CD8-positive, alpha-beta memory T cell (primary cell): ENCODE measurements at places on chromosomes 7 and 10.

DNA sequence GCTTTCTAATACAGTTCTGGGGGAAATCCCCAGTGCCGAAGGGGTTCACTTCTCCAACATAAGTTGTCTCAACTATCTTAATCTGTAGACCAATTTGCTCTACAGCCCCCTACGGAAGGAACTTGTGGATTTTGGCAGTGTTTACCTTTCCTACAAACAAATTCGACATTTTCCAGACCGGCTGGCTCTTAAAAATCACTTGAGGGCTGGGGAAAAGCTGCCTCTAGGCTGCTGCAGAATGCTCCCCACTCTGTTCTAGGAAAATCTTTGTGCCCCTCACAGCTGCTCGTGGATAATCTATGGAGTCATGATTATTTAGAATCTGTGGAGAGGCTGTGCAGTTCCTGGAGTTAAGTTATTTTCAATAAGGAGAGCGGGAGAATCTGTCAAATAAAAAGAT, 474.6 kb upstream of the FZD8 start:
- no peak for DNase-seq

DNA sequence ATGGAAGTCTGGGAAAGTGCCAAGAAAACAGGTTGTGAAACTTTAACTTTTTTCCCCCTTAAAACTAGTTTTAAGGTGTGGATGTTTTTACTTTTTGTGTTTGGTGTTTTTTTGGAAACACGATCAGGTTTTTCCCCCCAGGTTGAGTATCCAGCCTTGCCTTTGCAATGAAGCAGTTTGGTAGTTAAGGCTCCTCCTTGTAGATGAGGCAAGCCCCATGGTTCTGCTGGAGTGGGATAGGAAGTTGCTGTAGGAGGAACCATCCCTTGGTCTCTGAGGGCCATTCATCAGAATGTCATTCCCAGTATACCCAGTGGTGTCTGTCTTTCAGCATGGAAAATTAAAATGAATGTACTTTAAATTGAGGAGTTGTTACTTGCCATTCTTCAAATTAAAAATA, 2.7 kb downstream of the CUL1 start:
- DNase-seq, result no peak

GRCh38 chr10:102505462-102506115, 1.8 kb downstream of the SUFU start:
- no peak for DNase-seq

DNA sequence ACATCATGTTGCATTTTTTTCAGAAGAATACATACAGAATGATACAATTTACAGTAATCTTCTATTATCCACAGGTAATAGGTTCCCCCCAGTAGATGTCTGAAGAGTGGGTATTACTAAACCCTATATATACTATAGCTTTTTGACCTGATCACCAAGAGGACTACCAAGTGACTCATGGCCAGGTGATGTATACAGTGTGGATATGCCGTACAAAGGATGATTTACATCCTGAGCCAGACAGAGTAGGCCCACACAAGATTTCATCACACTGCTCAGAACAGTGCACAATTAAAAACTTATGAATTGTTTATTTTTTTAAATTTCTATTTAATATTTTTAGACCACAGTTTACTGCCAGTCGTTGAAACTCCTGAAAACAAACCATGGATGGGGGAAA, 70.6 kb downstream of the STEAP1B start:
- DNase-seq, result no peak

- DNase-seq, result no peak
These were observed 189.3 kb upstream of the LYZL2 start for GRCh38 chr10:30818854-30819253.

- peak; percentile 16 for DNase-seq
These were observed 16.8 kb downstream of the NUDT1 start for GRCh38 chr7:2258661-2259365.

DNA sequence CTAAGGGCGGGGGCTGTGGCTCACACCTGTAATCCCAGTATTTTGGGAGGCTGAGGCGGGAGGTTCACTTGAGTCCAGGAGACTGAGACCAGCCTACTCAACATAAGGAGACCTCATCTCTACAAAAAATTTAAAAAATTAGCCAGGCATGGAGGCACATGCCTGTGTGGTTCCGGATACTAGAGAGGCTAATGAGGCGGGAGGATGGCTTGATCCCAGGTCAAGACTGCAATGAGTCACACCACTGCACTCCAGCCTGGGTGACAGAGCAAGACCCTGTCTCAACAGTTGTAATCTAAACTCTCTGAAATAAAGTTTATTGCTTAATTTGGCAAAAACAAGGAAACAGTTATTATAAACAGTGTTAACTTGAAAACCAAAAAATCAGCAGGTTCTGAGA, 123.3 kb downstream of the USP6NL start:
- DNase-seq, result no peak

DNA sequence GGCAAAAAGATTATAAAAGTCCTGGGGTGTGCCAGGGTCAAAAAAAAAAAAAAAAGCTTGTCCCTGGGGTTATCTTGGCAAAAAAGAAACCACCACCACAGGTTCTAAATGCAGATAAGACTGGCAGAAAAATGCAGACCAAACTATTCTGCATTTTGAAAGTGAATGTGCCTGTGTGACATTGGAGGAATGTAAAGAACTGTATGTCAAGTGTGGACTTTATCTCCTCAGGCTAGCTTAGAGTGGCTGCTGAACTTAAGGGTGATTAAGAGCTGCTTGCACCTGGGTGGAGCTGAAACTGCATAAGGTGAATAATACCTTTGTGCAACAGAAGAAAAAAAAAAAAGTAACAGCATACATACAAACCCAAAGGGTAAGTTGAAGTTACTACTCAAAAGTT, 1.3 kb upstream of the NAPEPLD start:
- no peak for DNase-seq

- no peak for DNase-seq
These were observed 245.1 kb downstream of the DGKI start for GRCh38 chr7:137601642-137602041.

- DNase-seq, result no peak
These were observed 14.0 kb upstream of the ENTPD1 start for GRCh38 chr10:95741807-95742467.

DNA sequence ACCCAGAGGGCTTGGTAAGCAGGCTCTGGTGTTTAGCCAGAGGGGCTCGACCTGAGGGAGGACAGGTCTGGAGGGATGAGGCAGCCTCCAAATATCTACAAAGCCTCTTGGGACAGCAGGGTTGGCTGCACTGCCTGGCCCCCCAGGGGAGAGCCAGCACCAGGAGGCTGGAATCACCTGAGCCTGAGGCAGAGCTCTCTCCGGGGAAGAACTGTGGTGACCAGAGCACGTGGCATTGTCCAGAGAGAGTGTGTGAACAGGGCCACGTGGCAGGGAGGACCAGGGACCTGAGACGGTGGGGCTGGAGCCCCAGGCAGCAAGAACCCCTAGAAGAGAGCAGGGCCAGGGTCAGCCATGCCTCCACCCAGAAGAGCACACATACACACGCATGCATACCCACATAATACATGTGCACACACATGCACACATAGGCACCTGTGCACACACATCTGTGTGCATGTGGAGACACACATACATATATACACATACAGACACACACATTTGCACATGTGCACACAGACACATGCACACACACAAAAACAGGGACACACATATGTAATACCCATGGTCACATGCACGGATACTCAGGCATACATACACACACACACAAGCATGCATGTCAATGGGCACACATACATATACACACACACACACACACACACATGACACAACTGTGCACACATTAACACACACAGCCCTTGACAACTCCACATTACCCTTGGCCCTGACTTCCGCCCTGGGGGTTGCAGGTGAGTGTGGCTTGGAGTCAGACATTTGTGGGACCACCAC, 94.9 kb downstream of the MYL10 start:
- DNase-seq, result no peak

DNA sequence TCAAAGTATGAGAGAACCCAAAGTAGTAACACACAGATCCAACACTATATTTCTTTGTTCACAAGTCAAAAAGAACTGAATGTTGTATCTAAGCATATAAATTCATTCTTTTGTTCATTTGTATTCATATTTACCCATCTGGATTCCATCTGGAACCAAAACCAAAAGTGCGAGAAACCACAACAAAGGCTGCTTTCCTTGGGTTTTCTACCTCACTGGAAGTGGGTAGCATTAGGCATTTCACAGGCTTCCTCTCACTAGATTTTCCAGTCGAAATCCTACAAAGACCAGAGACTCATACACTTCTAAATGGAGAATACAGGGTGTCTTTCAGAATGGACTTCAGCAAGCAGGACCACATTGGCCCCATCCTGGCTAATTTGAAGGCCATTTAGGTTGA, 109.8 kb upstream of the WNT16 start:
- DNase-seq, result no peak

DNA sequence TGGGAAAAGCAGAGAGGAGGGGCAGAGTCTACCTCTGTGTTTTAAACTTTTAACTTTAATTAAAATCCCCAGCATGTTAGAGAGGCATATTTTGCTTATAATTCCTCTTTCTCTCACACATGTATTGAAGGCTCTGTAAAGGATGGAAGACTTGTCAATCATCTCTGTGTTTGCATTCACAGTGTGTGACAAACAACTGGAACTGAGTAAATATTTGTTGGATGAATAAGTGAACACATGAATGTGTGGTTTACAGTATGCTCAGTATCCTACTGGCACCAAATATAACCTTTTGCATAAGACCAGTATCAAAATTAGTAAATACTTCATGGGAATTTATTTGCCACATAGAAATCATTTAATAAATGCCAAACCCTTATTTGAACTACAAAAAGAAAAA, 829.0 kb downstream of the GRID1 start:
- DNase-seq, result no peak

- DNase-seq, result no peak
These were observed 4.5 kb downstream of the VSTM4 start for GRCh38 chr10:49110684-49111319.

GRCh38 chr10:19961076-19962053, 145.1 kb downstream of the PLXDC2 start:
- no peak for DNase-seq

- no peak for DNase-seq
These were observed 22.3 kb downstream of the AOC1 start for GRCh38 chr7:150874401-150875198.

GRCh38 chr10:124409696-124410095, 9.0 kb downstream of the OAT start:
- DNase-seq, result no peak

DNA sequence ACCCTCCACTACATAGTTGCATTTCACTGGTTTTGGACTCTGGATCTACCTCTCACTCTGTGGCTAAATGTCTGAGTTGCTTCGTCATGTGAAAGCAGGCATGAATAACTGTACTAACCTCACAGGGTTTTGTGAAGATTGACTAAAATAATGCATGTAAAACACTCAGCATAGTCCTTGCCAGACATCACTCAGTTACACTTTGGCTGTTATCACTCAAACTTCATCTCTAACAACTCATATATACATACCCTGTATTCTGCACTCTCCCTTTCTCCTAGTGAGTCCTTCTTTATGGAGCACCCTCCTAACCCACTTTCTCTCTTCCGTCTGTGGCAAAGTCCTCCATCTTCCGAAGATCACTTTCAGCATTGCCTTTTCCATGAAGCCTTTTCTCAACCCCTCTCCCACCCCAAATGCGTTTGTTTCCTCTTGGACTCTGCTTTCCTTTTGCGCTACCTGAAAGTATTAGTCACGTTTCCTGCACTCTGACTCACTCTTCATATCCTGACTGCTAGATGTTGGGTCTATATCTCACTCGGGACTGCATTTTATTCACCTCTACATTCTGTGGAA, 72.6 kb downstream of the OSBPL3 start:
- DNase-seq, result peak; percentile 52

DNA sequence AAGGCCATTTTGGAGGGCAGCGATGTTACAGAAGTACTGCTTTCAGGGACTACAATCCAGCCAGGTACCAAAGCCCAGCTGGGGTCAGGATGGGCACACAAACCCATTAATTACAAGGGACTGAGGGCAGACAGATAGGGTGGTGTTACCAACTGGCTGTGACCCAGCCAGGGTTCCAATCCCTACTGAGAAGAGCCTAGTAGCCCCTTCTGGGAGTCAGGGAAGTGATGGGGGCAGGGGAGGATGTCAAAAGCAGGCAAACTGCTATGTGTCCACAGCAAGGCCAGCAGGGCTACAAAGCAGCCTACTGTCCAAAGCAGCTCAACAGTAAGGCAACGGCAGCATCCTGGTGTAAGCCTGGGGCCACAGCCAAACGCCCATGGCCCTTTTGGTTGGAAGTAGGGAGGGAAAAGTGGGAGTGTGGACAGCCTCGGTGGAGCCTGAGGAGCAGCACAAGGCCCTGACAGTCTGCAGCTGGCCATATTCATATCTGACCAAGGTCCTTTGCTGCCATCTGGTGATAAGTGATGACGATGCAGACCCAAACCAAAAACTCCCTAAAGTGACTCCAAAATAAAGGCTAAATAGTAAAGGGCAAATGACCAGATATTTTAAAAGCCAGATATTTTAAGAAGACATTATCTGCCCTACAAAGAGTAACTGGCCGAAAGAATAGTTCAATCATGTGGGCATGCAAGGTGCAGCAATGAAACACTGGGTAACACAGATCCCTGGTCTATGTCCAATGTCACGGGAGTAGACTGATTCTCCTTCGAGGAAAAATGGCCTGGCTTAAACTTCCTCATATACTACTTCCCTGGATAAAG, 56.9 kb downstream of the XPNPEP1 start:
- DNase-seq, result no peak

DNA sequence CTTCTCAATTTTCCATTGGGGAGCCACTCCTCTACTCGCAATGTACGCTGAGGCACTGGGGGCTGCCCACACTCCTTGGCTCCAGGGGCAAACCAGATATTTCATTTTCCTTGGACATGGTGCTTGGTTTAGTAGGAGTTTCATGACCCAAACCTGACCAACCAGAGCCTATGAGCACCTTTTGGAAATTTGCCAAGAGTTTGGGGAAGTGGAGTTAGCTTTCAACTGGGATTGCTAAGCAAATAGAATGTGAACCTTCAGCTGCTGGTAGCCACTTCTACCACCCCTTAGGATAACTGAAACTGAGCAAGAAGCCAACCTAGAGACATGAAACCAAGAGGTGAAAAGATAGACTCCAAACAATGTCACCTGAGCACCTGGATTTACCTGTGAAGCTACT, 74.9 kb upstream of the COL13A1 start:
- no peak for DNase-seq

DNA sequence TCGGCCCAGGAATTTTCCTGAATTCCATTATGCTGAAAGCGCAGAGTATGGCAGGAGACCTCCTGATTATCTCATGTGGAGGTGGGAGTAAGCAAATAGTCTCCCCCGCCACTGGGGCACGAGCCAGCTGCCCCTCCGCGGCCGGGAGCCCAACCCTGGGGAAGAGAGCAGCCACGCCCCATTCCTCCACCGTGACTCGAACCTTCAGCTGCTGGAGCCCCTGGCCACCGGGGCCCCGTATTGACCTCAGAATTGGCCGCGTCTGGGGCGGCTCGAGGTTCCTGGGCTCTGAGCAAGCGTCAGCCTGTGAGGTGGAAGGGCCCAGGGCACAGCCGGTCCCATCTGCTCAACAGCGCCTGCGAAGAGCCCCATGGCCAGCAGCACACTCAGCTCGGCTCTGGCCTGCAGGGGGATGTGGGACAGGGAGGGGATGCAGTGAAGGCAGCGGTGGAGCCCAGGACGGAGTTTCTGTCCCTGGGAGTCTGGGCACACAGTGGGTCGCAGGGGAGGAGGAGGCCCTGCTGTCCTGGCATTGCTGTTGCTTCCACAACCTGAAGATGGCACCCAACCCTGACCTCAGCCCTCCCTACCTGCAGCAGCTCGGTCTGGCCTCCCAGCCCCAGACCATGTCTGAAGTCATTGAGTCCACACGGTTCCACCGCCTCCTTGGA, 97.8 kb downstream of the CHST15 start:
- no peak for DNase-seq
